ENCODE measurements at places on chromosomes 13 and 19. TPM values are rescaled to one million over a fixed set of nuclear protein-coding genes. Genes with fewer than 3 reads are reported as not detected.
A peak's percentile ranks its signal among the peaks of the same experiment; 100 is the strongest.

- H3K4me3 ChIP-seq = peak overlapping the region; percentile 91
- peaks cover 6% of the 10 kb centered on the region for H3K36me3 ChIP-seq
- no peak for DNase-seq
- peaks cover 54% of the 10 kb centered on the region for H3K4me1 ChIP-seq
- no peaks in the 10 kb centered on the region for H3K27me3 ChIP-seq
These were observed 1.3 kb downstream of the FARP1 start for GRCh38 chr13:98144027-98144741.

CEACAM20 gene
- not detected for total RNA-seq

ZNF296 gene
- total RNA-seq = 0.68 TPM

- DNase-seq = no peak
- no peak overlapping the region for H3K4me3 ChIP-seq
- peaks cover 7% of the 10 kb centered on the region for H3K4me1 ChIP-seq
- H3K27me3 ChIP-seq = no peaks in the 10 kb centered on the region
These were observed 57.0 kb downstream of the DNM2 start for GRCh38 chr19:10774893-10775292.

DNA sequence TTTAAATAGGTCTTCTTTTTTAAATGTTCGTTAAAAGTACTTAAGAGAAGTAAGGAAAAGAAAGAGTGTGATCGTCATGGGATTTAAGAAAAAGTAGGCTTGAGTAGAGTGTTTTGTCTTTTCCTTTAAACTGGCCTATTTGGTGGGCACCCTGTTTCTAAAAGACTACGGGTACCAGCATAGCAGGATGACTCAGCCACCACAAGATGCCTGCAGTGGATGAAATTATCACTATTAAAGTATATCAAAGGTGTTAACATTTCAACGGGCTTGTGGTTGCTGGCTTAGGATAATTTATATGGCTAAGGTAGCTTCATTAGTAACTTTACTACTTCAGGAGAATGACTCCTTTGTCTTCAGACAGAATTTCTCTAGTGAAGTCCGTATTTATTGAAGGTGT lies 112.6 kb downstream of the STARD13 start:
- peaks cover 92% of the 10 kb centered on the region for H3K4me1 ChIP-seq
- DNase-seq = no peak
- H3K36me3 ChIP-seq = peaks cover 15% of the 10 kb centered on the region
- H3K4me3 ChIP-seq = peak overlapping the region; percentile 6
- no peaks in the 10 kb centered on the region for H3K27me3 ChIP-seq

DNA sequence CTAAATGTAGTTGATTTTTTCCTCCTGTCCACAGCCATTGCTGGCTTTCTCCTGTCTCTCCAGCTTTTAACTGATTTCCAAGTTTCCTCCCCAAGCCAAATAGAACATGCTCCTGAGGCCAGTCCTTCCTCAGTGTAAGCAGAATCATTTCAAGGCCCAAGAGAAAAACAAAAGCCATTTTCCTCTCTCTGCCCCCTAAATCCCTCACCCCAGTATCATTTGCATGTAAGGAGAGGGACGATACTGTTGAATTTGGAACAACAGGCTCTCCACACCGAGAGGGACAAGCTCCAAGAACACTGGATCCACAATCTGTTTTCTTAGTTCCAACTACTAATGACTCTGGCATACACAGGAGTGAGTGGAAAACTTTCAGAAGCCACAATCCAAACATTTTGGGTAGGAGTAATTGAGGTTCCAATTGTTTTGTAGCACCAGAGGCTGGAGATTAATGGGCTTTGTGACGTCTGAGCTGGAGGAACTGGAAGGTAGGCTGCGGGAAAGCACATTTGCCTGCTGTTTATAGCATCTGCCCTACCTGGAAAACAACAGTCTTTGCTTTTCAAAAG lies 156.8 kb downstream of the FLT1 start:
- peak overlapping the region; percentile 72 for H3K27ac ChIP-seq
- no peaks in the 10 kb centered on the region for H3K27me3 ChIP-seq
- no peak overlapping the region for H3K4me3 ChIP-seq
- DNase-seq = no peak

GRCh38 chr13:32936716-32937115 lies 79.5 kb upstream of the KL start:
- no peaks in the 10 kb centered on the region for H3K36me3 ChIP-seq
- peaks cover 24% of the 10 kb centered on the region for H3K27me3 ChIP-seq
- H3K27ac ChIP-seq = no peak overlapping the region

SPRY2 gene
- total RNA-seq = 52.0 TPM

ONECUT3 gene
- not detected for total RNA-seq

DNA sequence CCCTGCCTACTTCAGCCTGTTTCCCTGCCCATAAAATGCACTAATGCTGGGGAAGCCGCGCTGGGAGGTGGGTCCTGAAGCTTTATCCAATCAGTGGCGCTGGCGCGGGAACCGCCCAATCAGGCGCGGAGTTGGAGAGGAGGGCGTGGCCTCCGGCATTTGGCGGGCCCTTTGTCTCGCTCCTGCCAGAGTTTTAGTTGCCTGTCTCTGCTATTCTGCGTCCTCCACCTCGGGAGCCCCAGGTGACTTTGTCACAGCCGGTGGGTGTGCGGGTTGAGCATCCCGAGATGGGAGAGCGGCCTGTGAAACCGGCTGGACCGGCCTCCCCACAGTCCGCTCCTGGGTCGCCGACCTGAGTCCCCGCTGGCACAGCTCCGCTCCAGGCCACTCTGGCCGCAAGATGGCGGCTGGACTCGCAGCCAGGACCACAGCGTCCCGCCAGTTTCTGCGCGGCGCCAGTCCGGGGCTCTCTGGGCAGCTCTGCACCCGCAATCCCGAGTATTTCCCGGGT lies 30.7 kb upstream of the ZNF429 start:
- peaks cover 3% of the 10 kb centered on the region for H3K4me1 ChIP-seq
- H3K27me3 ChIP-seq = no peaks in the 10 kb centered on the region
- H3K36me3 ChIP-seq = no peaks in the 10 kb centered on the region
- peak overlapping the region; percentile 77 for H3K4me3 ChIP-seq

GRCh38 chr13:98171900-98172589 lies 5.0 kb downstream of the RNF113B start:
- peak overlapping the region; percentile 61 for H3K4me3 ChIP-seq
- H3K36me3 ChIP-seq = peaks cover 7% of the 10 kb centered on the region
- no peak for DNase-seq
- H3K4me1 ChIP-seq = peaks cover 83% of the 10 kb centered on the region
- H3K27me3 ChIP-seq = no peaks in the 10 kb centered on the region

GRCh38 chr19:30135093-30135757 lies 193.2 kb downstream of the URI1 start:
- H3K36me3 ChIP-seq = no peaks in the 10 kb centered on the region
- no peak overlapping the region for H3K27ac ChIP-seq
- DNase-seq = no peak
- no peaks in the 10 kb centered on the region for H3K27me3 ChIP-seq

- no peak overlapping the region for H3K4me3 ChIP-seq
- H3K27ac ChIP-seq = no peak overlapping the region
- no peak for DNase-seq
- H3K36me3 ChIP-seq = no peaks in the 10 kb centered on the region
These were observed 53.0 kb downstream of the EDNRB start for GRCh38 chr13:77865622-77866021.

- H3K4me1 ChIP-seq = peaks cover 23% of the 10 kb centered on the region
- peaks cover 3% of the 10 kb centered on the region for H3K27me3 ChIP-seq
- DNase-seq = no peak
These were observed 4.5 kb upstream of the RAB3A start for GRCh38 chr19:18208098-18208951.

DNA sequence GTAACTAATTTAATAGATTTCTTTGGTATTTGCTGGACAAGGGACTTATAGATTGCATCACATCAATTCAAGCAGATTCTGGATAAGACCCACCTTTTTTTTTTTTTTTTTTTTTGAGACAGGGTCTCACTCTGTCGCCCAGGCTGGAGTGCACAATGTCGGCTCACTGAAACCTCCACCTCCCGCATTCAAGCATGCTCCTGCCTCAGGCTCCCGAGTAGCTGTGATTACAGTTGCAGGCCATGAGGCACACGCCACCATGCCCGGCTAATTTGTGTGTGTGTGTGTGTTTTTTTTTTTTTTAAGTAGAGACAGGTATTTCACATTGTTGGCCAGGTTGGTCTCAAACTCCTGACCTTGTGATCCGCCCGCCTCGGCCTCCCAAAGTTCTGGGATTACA lies 4.2 kb upstream of the PRODH2 start:
- no peak for DNase-seq
- no peaks in the 10 kb centered on the region for H3K36me3 ChIP-seq
- H3K4me1 ChIP-seq = no peaks in the 10 kb centered on the region
- no peak overlapping the region for H3K4me3 ChIP-seq

ZNF441 gene
- 6.6 TPM for total RNA-seq

GRCh38 chr13:111116856-111117255 lies 1.7 kb downstream of the ARHGEF7 start:
- H3K27ac ChIP-seq = peak overlapping the region; percentile 100

GRCh38 chr13:93549326-93550005 lies 322.9 kb downstream of the GPC6 start:
- H3K36me3 ChIP-seq = peaks cover 16% of the 10 kb centered on the region
- H3K4me1 ChIP-seq = peaks cover 43% of the 10 kb centered on the region
- H3K4me3 ChIP-seq = no peak overlapping the region
- no peak overlapping the region for H3K27ac ChIP-seq
- H3K27me3 ChIP-seq = no peaks in the 10 kb centered on the region

DNA sequence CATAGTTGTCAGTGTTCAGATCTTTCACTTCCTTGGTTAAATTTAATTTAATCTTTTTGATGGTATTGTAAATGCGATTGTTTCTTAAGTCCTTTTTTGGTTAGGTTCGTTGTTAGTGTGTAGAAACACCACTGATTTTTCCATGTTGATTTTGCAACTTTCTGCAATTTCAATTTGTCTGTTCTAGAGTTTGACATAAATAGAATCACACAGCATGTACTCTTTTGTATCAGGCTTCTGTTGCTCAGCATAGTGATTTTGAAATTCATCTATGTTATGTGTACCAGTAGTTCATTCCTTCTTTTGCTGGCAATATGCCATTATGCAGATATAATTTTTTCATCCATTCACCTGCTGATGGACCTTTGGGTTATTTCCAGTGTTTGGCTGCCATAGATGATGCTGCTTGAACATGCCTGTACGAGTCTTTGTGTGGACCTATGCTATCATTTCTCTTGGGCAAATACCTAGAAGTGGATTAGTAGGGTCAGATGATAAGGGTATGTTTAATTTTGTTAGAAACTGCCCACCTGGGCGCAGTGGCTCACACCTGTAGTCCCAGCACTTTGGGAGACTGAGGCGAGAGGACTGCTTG lies 33.1 kb downstream of the BICRA start:
- H3K36me3 ChIP-seq = peaks cover 7% of the 10 kb centered on the region
- H3K27me3 ChIP-seq = no peaks in the 10 kb centered on the region
- peaks cover 36% of the 10 kb centered on the region for H3K4me1 ChIP-seq
- no peak overlapping the region for H3K27ac ChIP-seq
- DNase-seq = no peak

GRCh38 chr19:16076958-16077611 lies 790 bp downstream of the TPM4 start:
- H3K27ac ChIP-seq = peak overlapping the region; percentile 98
- no peak for DNase-seq
- no peaks in the 10 kb centered on the region for H3K27me3 ChIP-seq
- H3K4me3 ChIP-seq = peak overlapping the region; percentile 90
- peaks cover 50% of the 10 kb centered on the region for H3K4me1 ChIP-seq
- H3K36me3 ChIP-seq = peaks cover 15% of the 10 kb centered on the region

PEAK3 gene
- 0.44 TPM for total RNA-seq

DNA sequence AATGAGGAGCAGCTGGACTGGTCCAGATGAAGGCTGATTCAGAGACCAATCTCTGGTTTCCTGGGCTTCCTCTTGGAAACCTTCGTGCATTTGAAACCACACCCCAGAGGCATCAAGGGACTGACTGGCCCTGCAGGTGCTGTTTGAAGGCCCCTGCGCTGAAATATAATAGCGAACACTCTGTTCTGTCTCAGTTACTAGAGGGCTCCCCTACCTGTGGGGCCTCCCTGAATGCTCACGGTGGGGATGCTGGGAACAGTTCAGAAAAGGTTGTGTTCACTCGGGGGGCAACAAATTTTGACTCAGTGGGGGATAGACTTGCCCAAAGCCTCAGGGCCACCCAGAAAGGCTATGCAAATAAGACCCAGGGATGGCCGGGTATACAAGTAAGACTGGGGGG lies 6.4 kb downstream of the CCDC8 start:
- H3K27me3 ChIP-seq = peaks cover 3% of the 10 kb centered on the region
- no peak overlapping the region for H3K4me3 ChIP-seq
- H3K27ac ChIP-seq = no peak overlapping the region
- H3K36me3 ChIP-seq = peaks cover 12% of the 10 kb centered on the region
- peaks cover 51% of the 10 kb centered on the region for H3K4me1 ChIP-seq

Data from osteocyte (in vitro differentiated cells).